Retinal pigment epithelial cell (primary cell): ENCODE measurements at places on chromosomes 2 and 18.

DNA sequence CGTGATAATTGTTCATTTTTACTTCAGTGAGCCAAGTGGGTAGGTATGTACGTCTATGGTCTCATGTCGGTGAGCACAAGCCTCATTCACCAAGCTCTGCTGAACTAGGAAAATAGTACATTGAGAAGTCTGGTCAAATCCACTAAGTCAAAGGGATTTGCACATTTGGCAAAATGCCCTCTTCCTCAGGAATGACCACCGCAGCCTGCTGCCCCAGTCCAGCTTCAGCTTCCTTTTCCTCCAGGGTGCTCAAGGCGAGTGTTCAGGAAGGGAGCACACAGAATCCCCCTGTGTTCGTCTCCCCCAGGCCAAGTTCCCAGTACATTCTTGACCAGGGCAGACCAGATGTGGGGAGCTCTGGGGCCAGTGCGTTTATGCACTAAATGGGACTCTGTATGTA lies 23.0 kb downstream of the TCF7L1 start:
- DNase-seq = peak; percentile 94

- no peak for DNase-seq
Observed at GRCh38 chr2:62783679-62784078, 78.2 kb downstream of the EHBP1 start.

- DNase-seq = no peak
Observed at GRCh38 chr2:176317623-176318065, 48.4 kb downstream of the MTX2 start.

GRCh38 chr2:150097901-150098531 lies 389.5 kb downstream of the RND3 start:
- DNase-seq = peak; percentile 77

DNA sequence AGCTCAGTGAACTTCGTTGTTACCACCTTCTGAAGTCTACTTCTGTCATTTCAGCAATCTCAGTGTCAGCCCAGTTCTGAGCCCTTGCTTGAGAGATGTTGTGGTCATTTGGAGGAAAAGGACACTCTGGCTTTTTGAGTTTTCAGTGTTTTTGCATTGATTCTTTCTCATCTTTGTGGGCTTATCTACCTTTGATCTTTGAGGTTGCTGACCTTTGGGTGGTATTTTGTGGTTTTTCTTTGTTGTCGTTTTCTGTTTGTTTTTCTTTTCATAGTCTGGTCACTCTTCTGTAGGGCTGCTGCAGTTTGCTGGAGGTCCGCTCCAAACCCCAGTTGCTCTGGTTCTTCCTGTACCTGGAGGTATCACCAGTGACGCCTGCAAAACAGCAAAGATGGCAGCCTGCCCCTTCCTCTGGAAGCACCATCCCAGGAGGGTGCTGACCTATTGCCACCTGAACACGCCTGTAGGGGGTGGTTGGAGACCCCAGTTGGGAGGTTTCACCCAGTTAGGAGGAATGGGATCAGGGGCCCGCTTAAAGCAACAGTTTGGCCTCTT lies 74.7 kb downstream of the EPC2 start:
- DNase-seq = no peak

GRCh38 chr2:238643400-238643907 lies 204.4 kb upstream of the TWIST2 start:
- DNase-seq = no peak

DNA sequence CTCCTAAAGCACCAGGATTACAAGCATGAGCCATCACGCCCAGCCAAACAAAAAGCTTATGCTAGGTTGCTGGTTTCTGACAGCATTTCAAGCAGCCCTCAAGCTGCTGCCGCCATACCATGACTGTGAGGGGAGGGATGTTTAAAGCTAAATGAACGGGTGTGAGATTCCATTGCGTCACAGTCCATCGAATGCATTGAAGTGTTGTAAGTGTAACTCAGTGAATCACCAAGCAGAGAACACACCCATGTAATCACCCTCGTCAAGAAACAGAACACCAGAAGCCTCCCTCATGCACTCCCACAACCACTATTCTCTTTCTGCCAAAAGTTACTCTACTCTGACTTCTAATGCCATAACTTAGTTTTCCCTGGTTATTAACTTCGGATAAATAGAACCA lies 32.8 kb upstream of the MC5R start:
- DNase-seq = no peak
